ENCODE measurements at places on chromosomes 11 and 22.

DNA sequence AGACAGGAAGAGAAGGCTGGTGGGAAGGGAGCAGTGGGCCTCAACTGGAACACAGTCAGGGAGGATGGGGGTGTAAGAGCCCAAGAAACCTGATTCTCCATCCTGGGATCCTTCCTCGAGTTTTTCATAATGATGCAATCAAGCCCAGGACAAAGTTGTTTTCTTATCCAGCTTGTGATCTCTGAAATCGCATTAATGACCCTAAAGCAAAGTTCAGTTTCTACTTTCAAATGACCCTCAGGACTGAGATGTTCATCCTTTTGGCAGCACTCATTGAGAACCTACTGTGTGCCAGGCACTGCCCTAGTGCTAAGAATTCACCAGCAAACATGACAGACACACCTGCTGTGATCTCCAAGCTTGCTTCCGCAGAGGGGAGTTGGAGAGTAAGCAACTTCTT is 45.3 kb downstream of the ISX start:
- DNase-seq: no peak

GRCh38 chr22:50576806-50577696 is 1.2 kb downstream of the CPT1B start:
- DNase-seq: no peak

GRCh38 chr11:68958211-68958610 is 22.6 kb downstream of the MRGPRD start:
- no peak for DNase-seq

DNA sequence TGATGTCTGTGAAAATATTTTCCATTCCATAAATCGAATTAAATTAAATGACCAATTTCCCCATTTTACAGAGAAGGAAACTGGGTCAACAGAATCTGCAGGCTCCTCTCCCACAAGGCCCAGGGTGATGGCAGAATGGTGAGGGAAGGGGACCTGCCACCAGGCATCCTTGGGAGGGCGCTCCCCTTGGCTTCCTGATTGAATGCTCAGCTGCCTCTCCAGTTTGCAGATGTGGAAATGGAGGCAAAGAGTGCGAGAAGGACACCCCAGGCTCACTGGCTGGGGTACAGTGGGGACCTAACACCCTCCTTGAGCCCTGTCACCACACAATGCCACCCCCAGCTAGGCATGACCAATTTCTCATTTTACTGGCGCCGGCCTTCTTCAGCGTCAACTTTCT is 28.5 kb upstream of the CSNK1E start:
- DNase-seq: no peak

DNA sequence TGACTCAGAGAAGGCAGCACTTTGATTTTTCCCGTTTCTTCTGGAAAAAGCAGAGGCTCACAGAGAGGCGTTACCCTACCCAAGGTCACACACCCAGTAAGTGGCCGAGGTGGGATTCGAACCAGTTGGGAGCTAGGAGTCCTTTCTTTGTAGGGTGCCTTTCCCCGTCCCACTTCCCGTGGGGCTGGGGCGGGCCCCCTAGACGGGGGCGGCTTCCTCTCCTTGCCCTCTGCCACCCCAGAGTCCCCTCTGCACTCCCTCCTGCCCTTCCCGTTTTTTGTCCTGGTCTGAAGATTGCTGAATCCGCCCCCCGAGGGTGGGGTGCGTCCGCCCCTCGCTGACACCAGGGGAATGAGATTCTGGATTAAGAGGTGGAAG is 747 bp downstream of the TPCN2 start:
- DNase-seq: no peak

DNA sequence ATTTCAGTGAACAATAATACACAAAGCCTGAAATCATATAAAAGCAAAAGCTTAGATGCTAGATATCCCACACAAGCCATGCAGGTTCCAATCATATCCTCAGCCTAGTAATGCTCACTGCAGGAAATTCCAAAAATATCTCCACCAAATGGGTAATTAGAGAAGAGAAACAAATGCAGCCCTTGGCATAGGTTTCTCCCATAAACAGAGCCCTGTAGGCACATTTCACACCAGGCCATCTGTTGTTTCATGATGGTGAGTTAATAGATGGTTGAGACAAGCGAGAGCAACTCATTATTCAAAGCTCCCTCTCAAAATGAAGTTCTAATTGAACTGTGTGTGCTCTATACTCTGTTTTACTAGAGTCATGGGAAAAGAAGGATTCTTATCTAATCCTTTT is 154.6 kb upstream of the TRPC6 start:
- no peak for DNase-seq

- DNase-seq: peak; percentile 54
Measured at GRCh38 chr11:109864834-109865547, 228.2 kb upstream of the ZC3H12C start.

GRCh38 chr11:36376888-36377758 is 81.0 kb downstream of the PRR5L start:
- peak; percentile 45 for DNase-seq

DNA sequence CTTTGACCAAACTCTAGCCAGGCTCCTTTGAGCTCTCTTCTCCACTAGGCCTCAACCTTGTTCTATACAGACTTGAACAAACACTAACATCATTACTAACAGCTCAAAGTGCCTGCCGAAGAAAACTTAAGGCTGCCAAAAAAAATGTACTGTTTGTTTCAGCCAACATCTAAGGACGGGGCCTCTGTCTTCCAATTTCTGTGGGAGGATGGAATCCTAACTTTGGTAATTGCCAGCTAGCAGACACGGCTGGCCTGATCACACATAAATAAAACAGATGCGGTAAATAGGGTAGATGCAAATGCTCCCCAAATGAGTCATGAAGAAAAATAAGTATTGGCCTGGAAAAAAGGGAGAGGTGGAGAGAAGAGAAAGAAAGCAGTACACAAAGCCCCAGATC is 394.3 kb downstream of the TMEM135 start:
- DNase-seq: peak; percentile 94

- peak; percentile 2 for DNase-seq
Measured at GRCh38 chr11:26730414-26731083, 8.7 kb upstream of the SLC5A12 start.
